ENCODE measurements at places on chromosomes 1 and 21. TPM values are rescaled to one million over a fixed set of nuclear protein-coding genes. Genes with fewer than 3 reads are reported as not detected.

KPRP gene
- not detected for total RNA-seq

S100A7A gene
- not detected for total RNA-seq

PRKAB2 gene
- total RNA-seq: 6.1 TPM

LIPI gene
- not detected for total RNA-seq

BEND5 gene
- 0.46 TPM for total RNA-seq

HCRTR1 gene
- total RNA-seq: not detected

LIX1L gene
- 41.9 TPM for total RNA-seq

CFHR4 gene
- not detected for total RNA-seq

Data from activated T-cell treated with anti-CD3 and anti-CD28 coated beads, Interleukin-2, amount 50 U/mL, for 4 hours (primary cell).